Nucleus accumbens (tissue), 56 donors: ENCODE measurements at places on chromosomes 5 and 9.

- DNase-seq, result no peak
Measured at GRCh38 chr5:117701062-117701461, 1126.4 kb upstream of the SEMA6A start.

DNA sequence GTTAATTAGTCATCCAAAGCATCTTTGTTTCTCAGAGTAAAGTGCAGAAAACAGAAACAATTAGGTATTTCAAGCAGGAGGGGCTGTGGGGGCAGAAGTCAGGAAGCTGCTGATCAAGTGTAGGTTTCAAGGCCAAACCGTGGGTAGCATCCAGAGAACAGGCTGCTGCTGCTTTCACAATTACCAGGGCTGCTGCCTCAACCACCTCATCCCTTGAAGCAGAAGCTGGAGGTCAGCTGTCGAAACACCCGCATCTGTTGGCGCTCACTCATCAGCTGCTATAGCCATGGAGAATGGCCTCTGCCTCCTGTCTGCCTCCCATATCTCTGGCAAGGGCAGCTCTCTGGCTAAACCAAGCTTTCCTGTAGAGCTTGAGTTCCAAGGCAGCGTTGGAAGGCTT is 122.9 kb upstream of the OSMR start:
- DNase-seq, result no peak

DNA sequence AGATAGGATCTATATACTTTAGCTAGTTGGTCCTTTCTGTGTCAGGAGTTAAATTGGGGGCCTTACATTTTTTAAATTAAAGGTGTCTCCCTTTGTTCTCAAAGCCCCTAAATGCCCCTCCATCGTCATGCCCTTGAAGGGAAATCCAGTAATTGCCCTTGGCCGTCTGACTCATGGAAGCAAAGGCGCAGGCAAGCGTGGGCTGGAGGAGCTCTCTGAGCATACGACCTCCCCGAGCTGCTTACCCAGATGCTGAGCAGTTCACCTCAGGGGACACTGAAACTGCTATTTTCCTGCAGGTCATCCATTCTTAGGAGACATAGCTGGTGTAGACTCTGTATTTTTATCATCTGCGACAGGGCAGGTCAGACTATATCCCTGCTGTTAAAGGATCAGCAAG is 23.0 kb downstream of the PCSK1 start:
- no peak for DNase-seq

- no peak for DNase-seq
Measured at GRCh38 chr5:174693697-174694385, 30.5 kb upstream of the MSX2 start.

DNA sequence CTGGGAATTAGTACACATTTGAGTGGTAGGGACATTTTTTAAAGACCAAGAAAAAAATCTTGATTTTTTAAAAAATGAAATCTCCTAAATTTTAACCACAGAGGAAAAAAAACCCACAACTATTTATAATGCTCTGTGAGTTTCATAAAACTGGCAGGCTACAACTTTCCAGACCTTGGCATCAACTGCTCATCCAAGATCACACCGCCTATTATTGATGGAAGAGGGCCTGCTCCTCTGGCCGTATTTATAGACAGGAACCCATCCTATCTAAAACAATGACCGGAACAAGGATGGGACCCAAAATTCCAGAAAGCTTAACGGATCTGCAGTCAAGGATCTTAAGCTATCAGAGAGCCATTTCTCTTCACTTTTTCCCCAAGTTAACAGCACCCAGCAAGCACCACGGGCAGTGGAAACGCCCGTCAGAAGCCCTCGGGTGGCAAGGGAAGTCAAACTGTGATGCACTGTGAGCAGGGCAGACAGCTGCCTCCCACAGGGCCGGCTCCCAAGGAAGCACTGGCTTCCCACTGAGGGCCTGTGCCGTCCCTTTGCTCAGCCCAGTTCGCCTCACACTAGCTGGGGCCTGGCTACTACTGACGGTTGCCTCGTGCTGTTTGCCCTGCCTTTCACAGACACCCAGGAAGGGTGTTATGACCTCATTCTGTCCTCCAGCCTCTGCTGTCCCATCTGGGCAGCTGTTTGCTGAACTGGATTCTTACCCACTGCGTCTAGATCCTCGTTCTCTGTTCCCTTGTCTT is 62.8 kb downstream of the CDC14B start:
- DNase-seq, result peak; percentile 27

DNA sequence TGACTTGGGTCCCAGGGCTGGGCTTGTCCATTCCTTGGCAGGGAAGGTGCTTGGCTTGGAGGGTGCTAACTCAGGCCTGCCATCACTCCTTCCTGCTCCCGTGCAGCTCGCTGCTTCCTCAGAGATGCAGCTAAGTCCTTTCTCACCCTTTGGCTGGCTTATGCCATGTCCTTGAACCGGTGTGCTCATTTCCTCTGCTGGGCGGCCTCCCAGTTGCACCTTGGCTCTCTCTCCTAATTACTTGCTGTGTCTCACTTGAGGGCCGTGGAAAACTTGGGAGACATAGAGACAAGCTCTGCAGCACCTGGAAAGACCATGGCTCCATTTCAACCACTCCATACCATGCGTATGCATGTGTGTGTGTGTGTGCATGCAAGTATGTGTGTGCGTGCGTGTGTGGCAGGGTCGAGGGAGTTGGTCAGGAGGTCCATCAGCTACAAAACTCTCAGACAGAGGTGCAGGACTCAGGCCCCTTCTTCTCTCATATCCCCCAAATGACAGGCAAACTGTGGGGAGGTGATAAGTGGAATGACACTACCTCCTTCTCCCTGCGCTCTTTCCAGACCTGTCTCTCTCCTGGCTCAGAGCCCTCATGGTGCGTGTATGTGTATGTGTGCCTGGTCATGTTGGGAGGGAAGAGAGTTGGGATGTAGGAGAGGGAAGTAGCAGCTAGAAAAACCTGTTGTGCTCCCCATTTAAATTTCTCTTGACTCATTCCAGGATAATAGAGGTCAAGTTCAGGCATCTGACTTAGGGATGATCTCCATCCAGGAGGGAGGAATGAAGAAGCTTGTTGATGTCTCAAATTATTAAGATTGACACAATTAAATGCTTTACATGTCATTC is 17.6 kb upstream of the MTMR12 start:
- DNase-seq, result no peak

- no peak for DNase-seq
Measured at GRCh38 chr9:129886226-129887174, 51.2 kb downstream of the USP20 start.

DNA sequence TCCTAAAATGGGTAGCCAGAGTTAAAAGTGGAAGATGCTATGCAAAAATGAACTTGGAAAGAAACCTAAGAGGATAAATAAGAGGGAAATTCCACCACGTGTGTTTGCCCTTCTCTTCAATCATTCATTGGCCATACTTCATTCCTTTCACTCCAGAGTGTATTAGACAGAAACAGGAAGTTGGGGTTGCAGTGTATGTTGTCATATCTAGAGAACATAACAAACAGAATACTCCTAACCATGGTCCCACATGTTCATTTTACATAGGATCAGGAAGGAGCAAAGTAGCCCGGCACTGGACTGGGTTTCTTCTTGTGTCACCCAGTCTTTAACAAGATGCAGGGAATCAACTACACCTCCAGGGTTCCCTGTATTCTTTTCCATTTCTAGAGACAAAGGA is 7.6 kb upstream of the GPBP1 start:
- DNase-seq, result no peak

GRCh38 chr9:127194881-127195713 is 69.5 kb upstream of the GARNL3 start:
- no peak for DNase-seq

- no peak for DNase-seq
Measured at GRCh38 chr9:297104-297972, 82.7 kb downstream of the DOCK8 start.

- no peak for DNase-seq
Measured at GRCh38 chr5:6568383-6568782, 64.5 kb downstream of the NSUN2 start.

DNA sequence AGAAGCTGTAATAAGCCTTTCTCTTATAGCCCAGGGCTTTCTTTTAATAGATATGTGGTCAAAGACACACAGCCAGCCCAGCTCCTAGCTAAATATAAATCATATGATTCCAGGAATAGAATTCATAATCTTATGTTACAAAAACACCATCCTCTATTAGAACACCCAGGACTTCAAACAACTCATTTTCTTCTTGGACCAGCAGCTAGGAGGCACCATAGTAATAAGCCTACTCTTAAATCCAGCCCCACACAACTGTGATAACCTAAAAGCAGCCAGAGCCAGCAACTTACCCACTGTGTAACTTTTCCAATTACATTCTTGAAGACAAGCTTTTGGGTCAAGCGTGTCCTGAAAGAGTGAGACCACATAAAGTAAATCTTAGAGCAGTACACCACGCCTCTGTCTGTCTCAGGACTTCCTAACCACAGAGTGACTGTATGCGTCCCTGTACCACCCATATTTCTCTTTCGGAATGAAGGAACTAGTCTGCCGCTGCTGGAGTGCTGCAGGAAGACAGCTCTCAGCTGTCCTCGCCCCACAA is 223.8 kb downstream of the TLE1 start:
- no peak for DNase-seq

DNA sequence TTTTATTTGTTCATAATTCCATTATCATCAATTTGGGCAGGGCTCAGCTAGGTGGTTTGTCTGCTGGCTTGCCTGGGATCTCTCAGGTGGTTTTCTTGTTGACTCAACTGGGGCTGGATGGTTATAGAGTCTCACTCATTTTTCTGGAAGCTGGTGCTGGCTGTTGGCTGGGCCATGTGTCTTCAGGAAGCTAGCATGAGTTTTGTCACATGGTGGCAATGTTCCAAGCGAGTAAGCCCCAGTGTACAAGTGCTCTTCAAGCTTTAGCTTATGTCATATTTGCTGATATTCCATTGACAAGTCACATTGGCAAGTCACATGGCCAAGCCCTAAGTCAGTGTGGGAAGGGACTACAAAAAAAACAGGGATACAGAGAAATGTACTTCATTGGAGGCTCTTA is 2.3 kb upstream of the RASEF start:
- no peak for DNase-seq

- DNase-seq, result no peak
Measured at GRCh38 chr5:78706381-78706780, 57.8 kb upstream of the LHFPL2 start.

GRCh38 chr9:129007035-129007765 is 20.9 kb downstream of the SH3GLB2 start:
- DNase-seq, result no peak

- DNase-seq, result no peak
Measured at GRCh38 chr5:95283022-95283615, 1.8 kb downstream of the MCTP1 start.

- no peak for DNase-seq
Measured at GRCh38 chr5:32780508-32780919, 69.4 kb downstream of the NPR3 start.

DNA sequence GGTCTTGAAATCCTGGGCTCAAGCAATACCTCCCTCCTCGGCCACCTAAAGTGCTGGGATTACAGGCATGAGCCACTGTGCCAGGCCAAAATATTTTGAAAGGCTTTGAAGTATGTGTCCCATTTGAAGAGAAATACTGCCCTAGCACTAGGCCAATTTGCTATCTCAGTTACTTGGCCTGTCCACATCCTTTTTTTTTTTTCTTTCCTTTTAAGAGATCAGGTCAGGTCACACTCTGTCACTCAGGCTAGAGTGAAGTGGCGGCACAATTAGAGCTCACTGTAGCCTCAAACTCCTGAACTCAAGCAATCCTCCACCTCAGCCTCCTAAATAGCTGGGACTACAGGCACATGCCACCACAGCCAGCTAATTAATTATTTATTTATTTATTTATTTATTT is 84.2 kb downstream of the NR6A1 start:
- no peak for DNase-seq

- DNase-seq, result no peak
Measured at GRCh38 chr5:148421661-148422060, 37.9 kb downstream of the FBXO38 start.

GRCh38 chr5:26864061-26864460 is 174.3 kb downstream of the CDH9 start:
- DNase-seq, result no peak

DNA sequence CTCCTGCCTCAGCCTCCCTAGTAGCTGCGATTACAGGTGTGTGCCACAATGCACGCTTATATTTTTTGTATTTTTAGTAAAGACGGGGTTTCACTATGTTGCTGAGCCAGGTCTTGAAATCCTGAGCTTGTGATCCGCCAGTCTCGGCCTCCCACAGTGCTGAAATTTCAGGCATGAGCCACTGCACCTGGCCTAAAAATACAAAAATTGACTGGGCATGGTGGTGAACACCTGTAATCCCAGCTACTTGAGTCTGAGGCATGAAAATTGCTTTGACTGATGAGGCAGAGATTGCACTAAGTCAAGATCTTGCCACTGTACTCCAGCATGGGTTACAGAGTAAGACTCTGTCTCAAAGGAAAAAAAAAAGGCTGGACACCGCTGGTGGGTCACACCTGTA is 13.1 kb upstream of the DYNC2I2 start:
- DNase-seq, result no peak

GRCh38 chr5:43560128-43560527 is 3.3 kb upstream of the PAIP1 start:
- no peak for DNase-seq

DNA sequence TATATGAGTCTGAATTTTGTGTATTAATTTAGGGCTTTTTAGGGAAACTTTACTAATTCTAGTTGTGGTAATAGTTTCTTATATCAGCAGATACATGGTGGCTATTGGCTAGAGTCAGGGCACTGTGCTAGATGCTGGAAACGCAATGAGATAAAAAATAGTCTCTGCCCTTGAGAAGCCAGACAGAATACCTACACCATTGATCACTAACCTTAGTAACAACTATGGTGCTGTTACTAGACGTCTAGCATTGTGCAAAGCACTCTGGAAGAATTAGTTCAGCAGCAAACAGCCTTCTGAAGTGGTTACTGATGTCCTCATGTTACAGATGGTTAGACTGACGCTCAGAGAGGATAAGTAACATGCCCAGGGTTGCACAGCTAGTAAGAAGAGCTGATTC is 61.8 kb downstream of the GDA start:
- no peak for DNase-seq

GRCh38 chr5:154384480-154385235 is 61.1 kb upstream of the SAP30L start:
- no peak for DNase-seq

GRCh38 chr5:116492776-116493175 is 81.8 kb downstream of the SEMA6A start:
- no peak for DNase-seq

- DNase-seq, result no peak
Measured at GRCh38 chr9:108681851-108682590, 173.8 kb downstream of the ACTL7B start.

DNA sequence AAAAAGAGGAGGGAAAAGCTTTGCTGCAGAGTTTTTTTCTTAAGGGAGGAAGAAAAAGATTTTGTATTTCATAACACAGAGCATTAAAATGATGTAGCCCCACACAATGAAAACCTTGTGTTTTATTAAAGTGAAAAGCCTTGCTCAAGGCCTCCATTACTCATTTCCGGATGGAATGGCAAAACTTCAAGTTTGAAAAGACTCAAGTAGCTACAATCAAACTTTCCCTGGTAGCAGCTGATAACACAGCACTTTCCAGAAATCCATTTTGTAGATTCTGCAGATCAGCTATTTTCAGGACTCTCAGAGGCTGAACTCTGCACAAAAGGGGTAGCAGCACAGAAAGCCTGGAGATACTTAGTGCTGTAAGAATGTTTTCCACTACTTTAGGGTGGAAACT is 374.8 kb downstream of the NFIB start:
- no peak for DNase-seq
